Activated CD8-positive, alpha-beta memory T cell treated with anti-CD3 and anti-CD28 coated beads, Interleukin-2, amount 50 U/mL, for 4 hours (primary cell): ENCODE measurements at places on chromosomes 7 and 10.

DNA sequence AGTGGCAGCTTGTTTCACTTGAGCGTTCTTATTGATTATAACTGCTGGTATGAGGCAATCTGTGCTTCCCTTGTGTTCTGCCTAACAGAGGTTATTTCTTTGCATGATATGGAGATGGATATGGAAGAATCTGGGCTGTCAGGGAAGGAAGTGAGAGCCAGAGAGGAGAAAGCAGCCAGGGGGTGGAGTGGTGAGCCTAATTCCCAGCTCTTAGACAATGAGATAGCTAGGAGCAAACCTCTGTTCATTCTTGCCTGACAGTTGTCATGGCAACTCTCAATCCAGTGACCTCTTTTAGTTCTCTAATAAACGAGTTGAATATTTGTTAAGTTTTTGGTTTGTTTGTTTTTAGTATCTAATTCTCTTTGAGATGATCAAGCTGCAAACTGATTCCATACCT is 214.3 kb downstream of the NRG3 start:
- DNase-seq = no peak

DNA sequence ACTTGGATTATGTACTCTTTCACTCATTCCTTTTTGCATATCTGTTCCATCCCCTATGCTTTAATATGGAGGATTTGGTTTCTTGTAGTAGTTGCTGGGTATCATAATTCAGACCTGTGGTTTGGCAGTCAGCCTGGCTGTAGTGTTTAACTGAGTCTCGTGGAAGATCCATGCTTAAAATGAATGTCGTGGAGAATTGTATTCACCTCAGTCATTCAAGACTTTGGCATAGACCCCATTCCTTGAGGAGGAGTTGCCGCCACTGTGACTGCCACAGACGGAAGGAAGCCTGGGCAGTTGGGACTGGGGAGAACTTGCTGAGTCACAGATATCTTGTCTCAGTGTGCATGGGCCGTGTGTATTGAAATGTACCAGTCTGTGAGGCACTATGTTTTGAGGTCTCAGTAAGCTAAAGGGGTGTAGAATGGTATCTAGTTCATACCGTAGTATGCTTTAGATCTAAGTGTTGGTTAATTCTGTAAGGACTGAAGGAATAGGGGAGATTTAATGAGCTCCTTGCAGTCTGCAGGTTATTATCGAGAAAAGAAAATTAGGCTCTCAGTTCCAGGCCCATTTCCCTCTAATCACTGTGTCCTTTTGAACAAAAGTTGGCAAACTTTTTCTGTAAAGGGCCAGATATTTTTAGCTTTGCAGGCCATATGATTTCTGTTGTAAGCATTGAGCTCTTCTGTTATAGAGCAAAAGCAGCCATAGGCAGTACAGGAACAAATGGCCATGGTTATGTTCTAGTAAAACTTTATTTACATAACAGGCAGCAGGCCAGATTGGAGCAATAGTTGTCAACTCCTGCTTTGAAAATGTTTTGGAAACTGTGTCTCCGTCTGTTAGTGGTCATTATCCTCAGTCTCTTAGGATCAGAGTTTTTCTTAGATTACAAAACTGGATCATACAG is 76.8 kb downstream of the TPST1 start:
- DNase-seq = no peak

DNA sequence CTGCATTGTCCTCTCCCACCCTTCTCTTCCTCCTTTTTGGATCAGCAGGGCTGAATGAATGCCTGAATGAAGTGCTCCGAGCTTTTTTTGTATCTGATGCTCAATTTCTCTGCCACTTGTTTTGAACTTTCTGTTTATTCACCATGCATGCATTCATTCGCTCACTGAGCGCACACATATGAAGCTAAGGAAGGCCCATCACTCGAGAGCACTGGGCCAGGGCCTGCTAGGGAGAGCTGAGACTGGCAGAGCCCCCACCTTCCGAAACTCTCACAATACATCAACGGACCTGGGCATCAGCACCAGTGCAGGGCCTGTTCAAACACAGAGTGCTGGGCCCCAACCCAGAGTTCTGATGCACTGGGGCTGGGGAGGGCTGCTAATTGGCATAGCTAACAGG is 45.7 kb downstream of the RPS24 start:
- no peak for DNase-seq

DNA sequence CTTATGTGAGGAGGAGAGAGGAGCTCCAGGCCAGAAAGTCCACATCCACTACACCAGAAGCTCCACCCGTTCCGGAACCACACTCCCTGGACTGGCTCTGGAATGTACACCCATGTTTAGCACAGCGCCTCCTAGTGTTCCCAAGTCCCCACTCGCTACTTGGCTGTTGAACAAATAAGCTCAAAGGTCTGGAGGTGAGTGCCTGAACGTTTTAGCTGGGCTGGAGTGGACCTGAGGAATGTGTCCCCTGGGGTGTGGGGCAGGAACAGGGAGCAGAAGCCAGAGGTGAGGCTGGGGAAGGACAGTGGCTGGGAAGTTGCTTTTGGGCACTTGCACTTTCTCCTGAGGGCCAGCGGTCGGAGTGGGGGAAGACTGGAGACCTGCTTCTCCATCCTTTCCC is 164.1 kb upstream of the CDCA7L start:
- DNase-seq = no peak

DNA sequence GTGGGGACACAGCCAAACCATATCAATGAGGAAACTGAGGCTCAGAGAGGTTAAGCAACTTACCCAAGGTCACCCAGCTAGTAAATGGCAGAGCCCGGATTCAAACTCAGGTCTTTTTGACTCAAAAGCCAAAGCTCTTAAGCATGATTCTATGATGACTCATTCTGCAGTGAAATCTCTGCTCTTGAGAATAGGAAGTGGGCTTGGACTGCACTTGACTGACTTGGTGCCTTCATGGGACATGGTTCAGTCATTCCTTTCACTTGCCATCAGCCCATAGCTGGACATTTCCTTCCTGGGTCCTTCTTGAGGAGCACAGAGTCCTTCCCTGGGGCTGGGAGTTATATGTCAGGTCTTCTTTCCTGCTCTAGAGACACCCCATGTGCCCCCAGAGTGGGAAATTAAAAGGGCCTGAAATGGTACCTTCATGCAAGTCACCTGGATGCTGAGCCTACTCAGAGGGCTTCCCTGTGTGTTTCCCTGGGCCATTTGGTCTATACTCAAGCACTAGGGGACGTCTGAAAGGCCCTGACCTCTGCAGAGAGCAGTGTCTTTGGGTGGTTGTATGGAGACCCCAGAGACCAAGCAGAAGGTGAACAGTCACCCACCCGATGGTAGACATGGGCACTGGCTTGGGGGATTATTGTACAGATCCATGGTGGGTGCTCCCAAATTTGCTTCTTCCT is 62.4 kb upstream of the SDK1 start:
- no peak for DNase-seq

DNA sequence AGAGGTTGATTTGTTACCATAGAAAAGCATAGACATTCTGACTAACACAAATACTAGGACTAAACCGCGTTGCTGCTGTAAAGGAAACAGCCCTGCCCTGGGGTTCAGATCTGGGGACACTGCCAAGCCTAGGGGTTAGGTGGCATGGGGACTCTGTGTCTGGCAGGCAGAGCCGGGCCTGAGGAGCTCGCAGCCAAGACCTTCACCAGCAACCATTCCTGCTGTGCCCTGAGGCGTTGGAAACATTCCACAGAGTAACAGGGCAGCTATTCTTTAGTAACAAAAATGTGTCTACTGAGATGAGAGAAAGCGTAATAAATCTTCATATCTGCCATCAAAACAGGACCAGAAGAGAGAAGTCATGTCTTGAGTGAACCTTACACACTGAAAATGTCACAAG is 280.5 kb downstream of the POM121L12 start:
- no peak for DNase-seq

DNA sequence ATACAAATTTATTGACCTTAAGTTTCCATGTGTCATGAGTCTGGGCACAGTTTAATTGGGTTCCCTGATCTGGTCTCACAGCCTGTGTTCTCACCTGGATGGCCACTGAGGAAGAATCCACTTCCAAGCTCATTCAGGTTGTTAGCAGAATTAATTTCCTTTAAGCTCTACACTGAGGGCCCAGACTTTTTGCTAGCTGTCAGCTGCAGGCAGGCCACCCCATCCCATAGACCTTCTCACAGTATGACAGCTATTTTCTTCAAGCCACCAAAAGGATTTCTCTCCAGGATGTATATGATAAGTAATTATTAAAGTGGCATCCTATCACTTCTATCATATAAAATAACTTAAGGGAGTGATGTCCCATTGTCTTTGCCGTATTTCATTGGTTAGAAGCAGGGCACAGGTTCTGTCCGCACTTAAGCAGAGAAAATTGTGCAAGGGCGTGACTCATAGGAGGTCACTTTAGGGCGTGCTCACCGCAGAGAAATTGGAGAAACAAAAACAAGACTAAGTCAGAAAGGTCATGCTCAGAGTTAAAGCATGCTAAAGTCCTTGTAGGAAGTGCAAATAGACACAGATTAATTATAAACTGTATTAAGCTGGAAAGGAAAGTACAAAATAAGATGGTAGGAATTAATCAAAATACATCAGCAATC is 109.9 kb downstream of the AHR start:
- DNase-seq = no peak

- no peak for DNase-seq
Measured at GRCh38 chr10:33087152-33087551, 129.1 kb upstream of the ITGB1 start.

- no peak for DNase-seq
Measured at GRCh38 chr7:117009705-117010361, 56.5 kb downstream of the ST7 start.

DNA sequence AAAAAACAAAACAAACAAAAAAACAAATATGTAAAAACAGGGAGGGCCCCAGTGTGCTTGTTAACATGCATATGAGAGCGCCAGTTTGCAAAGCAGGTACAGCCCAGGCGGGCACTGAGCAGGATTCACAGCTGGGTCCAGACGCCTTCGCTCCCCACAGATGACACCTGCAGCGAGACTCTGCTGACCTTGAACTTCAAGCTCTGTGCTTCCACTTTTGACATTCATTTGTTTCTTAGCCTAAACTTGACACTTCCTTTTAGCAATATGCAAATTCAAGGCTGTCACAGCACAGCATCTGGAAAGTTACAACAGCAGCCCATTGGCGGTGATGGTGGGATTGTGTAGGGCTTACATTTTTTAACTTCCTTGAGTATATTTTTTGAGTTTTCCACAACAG is 88.8 kb upstream of the TNS3 start:
- DNase-seq = no peak

DNA sequence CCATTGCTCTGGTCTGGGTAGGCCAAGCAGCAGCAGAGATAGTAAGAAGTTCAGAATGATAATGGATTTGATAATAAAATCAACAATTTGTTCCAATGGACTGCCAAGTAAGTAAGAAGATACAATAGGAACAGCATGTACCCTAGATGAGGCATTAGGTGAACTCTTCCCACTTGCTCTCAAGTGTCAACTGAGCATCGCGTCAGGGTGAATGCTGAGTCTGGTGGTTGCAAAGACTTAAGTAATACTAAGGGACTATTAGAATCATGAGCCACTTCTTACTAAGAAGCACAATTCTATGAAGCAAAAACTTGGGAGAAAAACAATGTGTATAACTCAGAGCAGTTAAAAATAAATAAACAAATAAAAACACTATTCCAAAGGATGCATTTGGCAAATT is 54.5 kb downstream of the LRRN3 start:
- DNase-seq = no peak

DNA sequence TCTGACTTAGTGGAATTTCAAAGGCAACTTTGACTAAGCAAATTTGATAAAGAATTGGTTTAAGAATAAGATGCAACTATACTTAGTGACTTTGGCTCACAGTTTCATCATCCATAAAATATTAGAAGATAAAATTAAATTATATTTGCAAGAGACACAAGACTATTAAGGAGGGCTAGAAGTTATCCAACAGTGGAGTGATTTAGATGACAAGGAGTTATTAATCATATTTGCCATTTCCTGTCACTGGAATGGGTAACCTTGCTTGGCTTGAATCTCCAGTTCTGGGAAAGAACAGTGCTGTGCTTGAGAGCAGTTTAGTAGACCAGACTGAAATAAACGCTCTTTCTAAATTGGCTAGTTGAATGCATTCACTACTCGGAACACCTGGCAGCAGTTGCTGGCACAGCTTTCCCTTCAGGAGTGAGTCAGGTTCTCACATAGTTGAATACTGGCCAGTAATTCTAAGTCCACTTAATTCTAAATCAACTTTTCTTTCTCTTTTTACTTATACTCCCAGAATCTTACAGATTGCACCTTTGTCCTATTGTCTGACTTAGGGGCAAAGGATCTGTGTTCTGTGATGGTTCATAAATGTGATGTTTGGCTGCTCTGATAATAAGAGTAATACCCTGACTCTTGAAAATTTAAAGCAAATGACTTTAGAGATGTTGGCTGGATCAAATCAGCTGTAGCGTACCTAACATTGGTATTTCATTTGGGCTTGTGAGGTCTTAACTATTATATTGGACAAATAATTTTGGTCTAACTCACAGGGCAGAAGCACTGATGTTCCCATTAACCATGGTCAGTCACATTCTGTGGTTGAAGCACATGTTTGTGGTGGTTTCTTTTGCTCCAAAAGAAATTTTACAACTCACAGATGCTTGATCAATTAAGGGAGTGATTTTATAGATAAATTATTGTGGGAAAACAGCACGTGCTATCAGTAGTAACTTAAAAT is 16.6 kb downstream of the STMP1 start:
- DNase-seq = no peak

DNA sequence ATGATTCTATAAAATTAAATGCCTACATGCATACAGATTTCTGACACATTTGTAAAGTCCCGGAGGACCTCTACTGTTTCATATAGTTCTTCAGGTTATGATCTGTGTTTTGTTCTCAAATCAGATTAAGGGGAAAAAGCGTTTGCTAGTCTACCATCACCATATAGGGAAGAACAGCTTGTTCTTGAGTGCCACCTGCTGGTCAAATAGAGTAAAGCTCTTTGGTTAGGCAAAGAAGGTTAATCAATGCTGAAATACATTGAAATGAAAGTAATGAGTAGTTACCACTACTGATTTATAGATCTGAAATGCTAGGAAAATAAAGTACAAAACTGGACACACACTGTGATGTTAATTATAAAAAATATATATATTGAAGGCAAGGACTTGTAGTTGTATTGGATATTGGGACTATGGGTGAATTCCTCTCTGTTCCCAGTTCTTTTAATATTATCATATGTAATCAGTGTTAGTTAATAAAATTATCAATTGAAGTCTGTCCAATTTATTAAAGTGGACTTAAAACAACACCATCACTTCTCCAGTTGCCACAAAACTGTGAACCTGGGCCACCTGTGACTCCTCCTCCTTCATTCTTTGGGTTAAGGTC is 72.6 kb upstream of the PDLIM1 start:
- DNase-seq = peak; percentile 18
